ENCODE measurements at places on chromosomes 5 and 9.

DNA sequence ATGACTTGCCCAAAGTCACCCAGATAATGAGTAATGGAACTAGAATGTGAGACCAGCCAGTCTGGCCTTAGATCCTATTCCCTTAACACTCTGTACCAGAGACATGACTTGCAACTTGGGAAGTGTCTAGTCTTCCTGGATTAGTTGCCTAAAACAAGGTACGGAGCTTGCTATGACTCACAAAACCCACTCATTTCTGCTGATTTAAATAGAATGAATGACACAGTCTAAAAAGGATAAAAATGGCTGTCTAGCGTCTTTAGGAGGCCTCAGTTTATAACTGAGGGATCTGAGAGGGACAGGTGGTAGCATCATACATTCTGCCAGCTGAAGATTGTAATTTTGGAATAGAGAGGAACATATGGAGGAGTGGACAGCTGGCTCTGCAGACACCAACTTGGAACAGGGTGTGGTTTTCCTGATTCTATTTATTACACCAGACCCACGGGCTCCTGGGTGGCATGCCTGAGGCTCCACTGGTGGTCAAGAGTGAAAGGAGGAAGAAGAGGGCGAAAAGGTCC lies 62.7 kb downstream of the ABLIM3 start:
- no peaks in the 10 kb centered on the region for H3K27me3 ChIP-seq
- no peaks in the 10 kb centered on the region for H3K36me3 ChIP-seq
- no peak for DNase-seq
- H3K4me1 ChIP-seq: peaks cover 2% of the 10 kb centered on the region
- no peak overlapping the region for H3K4me3 ChIP-seq

DNA sequence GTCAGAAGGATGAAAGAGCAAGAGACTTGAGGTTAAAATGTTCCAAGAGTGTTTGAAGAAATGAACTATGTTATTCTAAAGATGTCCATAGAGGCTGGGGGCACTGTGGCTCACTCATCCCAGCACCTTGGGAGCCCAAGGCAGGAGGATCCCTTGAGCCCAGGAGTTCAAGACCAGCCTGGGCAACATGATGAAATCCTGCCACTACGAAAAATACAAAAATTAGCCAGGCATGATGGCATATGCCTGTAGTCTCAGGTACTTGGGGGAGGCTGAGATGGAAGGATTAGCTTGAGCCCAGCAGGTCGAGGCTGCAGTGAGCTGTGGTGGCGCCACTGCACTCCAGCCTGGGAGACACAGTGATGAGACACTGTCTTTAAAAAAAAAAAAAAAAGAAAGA lies 2.7 kb downstream of the AOPEP start:
- no peak for DNase-seq
- H3K27ac ChIP-seq: no peak overlapping the region
- no peak overlapping the region for H3K4me3 ChIP-seq
- 0 out of 2 replicates have a peak, but pooled peaks cover 6% of the 10 kb centered on the region for H3K4me1 ChIP-seq
- peaks cover 3% of the 10 kb centered on the region for H3K36me3 ChIP-seq

- no peaks in the 10 kb centered on the region for H3K36me3 ChIP-seq
- no peaks in the 10 kb centered on the region for H3K27me3 ChIP-seq
- H3K27ac ChIP-seq: no peak overlapping the region
- no peak for DNase-seq
- H3K4me1 ChIP-seq: no peaks in the 10 kb centered on the region
Observed at GRCh38 chr9:20564650-20565049, 57.6 kb downstream of the MLLT3 start.

GRCh38 chr5:72654231-72654630 lies 147.0 kb upstream of the ZNF366 start:
- H3K27ac ChIP-seq: no peak overlapping the region
- H3K36me3 ChIP-seq: no peaks in the 10 kb centered on the region
- DNase-seq: peak; percentile 23
- no peak overlapping the region for H3K4me3 ChIP-seq

DNA sequence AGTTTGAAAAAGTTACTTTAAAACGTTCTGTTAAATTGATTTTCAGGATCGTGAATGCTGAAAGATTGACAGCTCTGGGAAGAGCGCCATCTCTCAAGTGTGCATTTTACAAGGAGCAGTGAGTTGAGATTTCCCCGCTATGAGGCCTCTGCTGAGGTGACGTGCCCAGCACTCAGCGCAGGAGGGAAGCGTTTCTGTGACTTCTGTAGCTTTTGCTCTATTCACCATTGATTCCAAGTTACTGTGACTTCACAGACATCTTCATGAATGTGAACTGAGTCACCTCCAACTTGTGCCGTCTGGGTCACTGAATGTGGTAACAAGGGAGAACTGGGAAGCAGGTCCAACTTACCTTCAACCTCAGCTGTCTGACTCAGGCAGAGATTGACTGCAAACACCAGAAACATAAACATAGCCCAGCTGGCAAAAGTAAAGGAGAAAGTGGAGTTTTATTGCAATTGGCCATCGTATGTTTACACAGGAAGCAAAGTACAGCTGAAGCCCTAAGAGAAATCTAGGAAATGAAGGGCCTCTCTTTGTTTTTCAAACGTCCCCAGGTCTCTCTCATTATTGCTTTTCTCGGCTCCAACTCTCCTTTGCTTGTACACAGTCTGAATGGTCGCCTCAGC lies 428.8 kb upstream of the CLINT1 start:
- no peaks in the 10 kb centered on the region for H3K27me3 ChIP-seq
- no peaks in the 10 kb centered on the region for H3K4me1 ChIP-seq
- H3K36me3 ChIP-seq: no peaks in the 10 kb centered on the region
- H3K27ac ChIP-seq: no peak overlapping the region
- DNase-seq: no peak
